ENCODE measurements at places on chromosomes 2 and 18. TPM values are rescaled to one million over a fixed set of nuclear protein-coding genes. Genes with fewer than 3 reads are reported as not detected.
A peak's percentile ranks its signal among the peaks of the same experiment; 100 is the strongest.

Gene TTN
- 20.8 TPM for total RNA-seq

DNA sequence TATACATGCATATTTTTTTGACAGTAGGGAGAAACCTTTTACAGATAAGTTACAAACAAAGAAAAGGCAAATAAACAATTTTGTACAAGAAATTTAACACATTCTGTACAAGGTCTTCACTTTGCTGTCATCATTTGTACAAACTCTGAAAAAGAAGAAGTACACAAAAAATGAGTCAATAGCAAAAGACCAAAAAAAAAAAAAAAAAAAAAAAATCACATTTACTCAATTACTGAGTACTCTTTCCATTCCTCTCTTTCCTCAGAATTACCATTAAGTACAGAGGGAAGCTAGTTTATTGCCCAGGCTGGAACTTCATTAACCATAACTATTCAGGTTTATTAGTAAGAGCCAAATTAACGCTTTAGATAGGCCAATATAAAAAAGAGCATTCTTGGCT lies 5.6 kb upstream of the STPG4 start:
- H3K36me3 ChIP-seq, result peaks cover 82% of the 10 kb centered on the region
- H3K27me3 ChIP-seq, result no peaks in the 10 kb centered on the region
- H3K4me1 ChIP-seq, result peaks cover 33% of the 10 kb centered on the region
- DNase-seq, result no peak
- no peak overlapping the region for H3K27ac ChIP-seq
- H3K4me3 ChIP-seq, result no peak overlapping the region

DNA sequence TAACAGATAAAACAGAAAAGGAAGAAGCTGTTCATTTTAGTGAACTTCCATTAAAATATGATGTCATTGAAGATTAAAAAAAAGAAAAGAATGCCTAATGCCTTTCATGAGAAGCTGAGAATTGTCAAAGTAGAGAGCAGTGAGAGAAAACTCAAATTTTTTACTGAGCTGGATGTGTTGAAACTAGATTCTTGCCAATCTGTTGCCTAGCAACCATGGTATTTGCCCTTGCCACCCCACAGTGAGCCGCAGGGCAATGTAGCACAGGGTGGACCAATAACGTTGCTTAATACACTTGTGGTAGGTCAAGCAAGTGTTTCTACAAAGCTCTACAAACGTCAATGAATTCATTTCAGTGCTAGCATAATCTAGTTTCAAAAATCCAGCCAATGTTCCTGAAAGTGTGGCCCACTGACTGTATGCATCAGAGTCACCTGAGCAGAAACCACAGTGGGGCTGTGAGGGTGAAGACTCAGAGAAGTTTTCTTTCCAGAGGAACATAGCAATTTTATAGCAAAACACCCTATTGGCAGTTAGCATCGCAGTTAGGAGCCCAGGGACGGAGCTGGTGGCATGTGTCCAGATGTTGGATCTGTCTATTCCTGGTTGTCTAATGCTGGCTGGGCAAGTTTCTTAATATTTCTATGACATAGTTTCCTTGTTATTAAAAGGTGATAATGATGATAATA lies 132.2 kb downstream of the DOCK10 start:
- H3K27me3 ChIP-seq, result no peaks in the 10 kb centered on the region
- H3K36me3 ChIP-seq, result peaks cover 10% of the 10 kb centered on the region
- peak overlapping the region; percentile 0 for H3K4me3 ChIP-seq
- peak overlapping the region; percentile 83 for H3K27ac ChIP-seq

GRCh38 chr2:37915773-37916172 lies 9.3 kb upstream of the RMDN2 start:
- H3K27me3 ChIP-seq, result peaks cover 13% of the 10 kb centered on the region
- no peak overlapping the region for H3K4me3 ChIP-seq
- H3K27ac ChIP-seq, result no peak overlapping the region
- no peaks in the 10 kb centered on the region for H3K36me3 ChIP-seq
- DNase-seq, result no peak

DNA sequence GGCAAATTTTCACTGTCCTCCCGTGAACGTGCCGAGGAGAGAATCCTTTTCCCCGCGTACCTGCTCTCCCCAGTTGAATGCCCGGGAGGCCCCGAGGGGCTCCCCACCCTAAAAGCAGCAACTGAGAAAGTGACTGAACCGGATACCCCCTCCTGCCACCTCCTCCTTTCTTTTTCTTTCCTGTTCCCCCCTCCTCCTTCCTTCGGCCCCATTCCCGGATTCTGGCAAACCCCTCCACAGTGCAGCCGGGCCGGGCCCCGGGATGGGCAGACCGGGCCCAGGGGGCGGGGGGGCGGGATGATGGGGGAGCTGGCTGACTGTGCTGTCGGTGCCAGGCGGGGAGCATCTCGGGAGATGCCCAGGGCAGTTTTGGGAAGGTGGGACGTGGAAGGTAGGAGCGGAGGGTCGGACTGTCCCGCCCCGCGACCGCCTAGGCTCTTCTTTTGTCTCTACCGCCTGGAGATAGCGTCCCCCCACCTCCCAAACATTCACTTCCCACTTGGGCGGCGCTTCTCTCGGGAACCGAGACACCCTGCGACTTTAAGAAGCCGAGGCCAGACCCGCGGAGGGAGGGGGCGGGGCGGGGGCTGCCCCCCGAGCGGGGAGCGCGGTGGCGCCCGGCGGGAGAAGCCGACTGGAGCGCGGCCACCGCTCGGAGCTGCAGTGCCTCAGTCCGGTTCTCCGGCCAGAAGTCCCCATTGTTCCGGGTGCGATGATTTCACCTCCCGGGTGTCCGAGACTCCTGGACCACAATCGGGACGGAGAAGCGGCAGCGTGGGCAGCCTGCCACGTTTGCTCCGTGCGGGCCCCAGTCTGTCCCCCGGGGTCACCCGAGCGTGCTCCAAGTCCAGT lies 8.2 kb downstream of the DLX2 start:
- no peak for DNase-seq
- H3K4me3 ChIP-seq, result peak overlapping the region; percentile 90
- no peak overlapping the region for H3K27ac ChIP-seq
- H3K36me3 ChIP-seq, result no peaks in the 10 kb centered on the region

DNA sequence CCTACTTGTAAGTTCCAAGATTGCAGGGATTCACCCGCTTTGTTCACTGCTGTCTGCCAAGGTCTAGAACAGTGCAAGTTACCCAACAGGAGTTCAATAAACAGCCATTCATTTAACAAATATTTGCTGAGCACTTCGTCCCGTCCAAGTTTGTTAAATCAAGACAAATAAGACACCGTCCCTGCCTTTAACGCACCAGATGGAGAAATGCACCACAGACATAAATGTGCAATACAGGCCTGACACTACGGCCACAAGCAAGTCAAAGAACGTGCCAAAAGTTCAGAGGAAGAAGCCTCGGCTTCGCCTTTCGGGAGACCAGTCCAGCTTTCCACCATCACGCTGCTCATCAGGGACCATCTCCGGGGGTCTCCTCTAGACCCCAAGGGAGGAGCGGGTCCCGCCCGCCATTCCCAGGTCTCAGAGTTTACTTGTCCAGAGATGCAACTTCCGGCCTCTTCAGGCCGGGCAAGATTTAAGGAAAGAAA lies 429 bp downstream of the C2orf76 start:
- peak overlapping the region; percentile 97 for H3K4me3 ChIP-seq
- H3K4me1 ChIP-seq, result peaks cover 34% of the 10 kb centered on the region
- no peaks in the 10 kb centered on the region for H3K27me3 ChIP-seq
- DNase-seq, result no peak
- peaks cover 28% of the 10 kb centered on the region for H3K36me3 ChIP-seq

GRCh38 chr2:198004173-198004572 lies 199.8 kb downstream of the PLCL1 start:
- DNase-seq, result no peak
- H3K27me3 ChIP-seq, result no peaks in the 10 kb centered on the region
- H3K4me3 ChIP-seq, result no peak overlapping the region

- peaks cover 80% of the 10 kb centered on the region for H3K4me1 ChIP-seq
- no peaks in the 10 kb centered on the region for H3K36me3 ChIP-seq
- H3K27ac ChIP-seq, result peak overlapping the region; percentile 100
Measured at GRCh38 chr2:85853499-85854165, 35.2 kb downstream of the ST3GAL5 start.
